ENCODE measurements at places on chromosomes 6 and 20. TPM values are rescaled to one million over a fixed set of nuclear protein-coding genes. Genes with fewer than 3 reads are reported as not detected.

GRCh38 chr20:59604741-59605600, 631 bp downstream of the PHACTR3 start:
- peaks cover 5% of the 10 kb centered on the region for H3K27me3 ChIP-seq
- no peak for DNase-seq
- peak overlapping the region; percentile 3 for H3K27ac ChIP-seq
- H3K4me3 ChIP-seq, result peak overlapping the region; percentile 49
- H3K4me1 ChIP-seq, result no peaks in the 10 kb centered on the region
- H3K36me3 ChIP-seq, result no peaks in the 10 kb centered on the region

DNA sequence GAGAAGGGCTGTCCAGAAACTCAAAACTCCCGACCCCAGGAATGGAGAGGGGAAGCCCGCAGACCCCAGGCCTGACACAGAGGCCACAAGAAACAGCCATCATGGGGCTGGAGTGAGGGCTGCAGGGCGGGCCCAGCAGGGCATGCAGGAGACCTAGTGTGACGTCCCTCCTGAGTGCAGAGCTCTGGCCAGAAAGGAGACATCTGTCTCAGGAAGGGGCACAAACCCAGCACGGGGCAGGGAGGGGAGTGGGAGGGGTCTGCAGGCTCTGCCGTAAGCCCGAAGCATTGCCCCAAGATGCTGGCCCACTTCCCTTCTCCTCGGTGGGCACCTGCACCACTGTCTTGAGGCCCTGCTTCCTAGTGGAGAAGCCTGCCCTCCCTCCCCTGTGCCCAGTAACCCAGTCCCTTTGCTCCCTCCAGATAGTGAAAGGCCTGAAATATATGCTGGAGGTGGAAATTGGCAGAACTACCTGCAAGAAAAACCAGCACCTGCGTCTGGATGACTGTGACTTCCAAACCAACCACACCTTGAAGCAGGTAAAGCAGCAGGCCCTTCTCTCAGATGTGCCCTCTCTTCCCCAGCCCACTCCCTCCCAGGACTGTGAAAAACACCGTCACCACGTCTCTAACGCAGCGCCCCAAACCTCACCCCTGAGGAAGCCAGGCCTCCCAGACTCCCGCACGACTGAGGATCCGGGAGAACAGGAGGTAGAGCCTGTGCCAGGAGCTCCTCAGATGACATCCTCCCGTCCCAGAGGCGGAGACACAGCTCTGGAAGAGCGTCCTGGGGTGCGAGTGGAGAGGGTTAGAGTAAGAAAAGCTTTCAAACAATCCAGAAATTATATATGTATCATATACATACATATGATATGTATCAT, 9.7 kb downstream of the CST7 start:
- H3K36me3 ChIP-seq, result peaks cover 35% of the 10 kb centered on the region
- no peak overlapping the region for H3K27ac ChIP-seq
- DNase-seq, result peak; percentile 51
- H3K27me3 ChIP-seq, result no peaks in the 10 kb centered on the region

DNA sequence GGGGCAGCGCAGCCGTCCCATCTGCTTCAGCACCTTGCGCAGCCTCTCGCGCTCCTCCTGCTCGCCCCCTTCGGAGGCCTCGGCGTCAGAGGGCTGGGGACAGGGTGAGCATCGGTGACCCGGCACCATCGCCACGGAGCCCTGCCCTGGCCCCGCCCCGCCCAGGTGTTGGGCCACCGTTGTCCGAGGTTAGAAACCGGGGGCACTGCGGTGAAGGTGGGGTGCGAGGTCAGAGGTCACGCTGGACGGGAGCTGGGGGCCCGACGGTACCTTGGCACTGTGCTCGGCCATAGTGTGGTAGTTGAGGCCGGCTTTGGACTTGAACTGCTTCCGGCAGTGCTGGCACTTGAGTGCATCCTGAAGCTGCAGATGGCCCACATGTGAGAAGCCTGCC, 6.4 kb downstream of the ZNF512B start:
- DNase-seq, result no peak
- peaks cover 4% of the 10 kb centered on the region for H3K4me1 ChIP-seq
- H3K27ac ChIP-seq, result no peak overlapping the region

Gene PSMB9
- total RNA-seq, result 10.9 TPM

Gene DNMT3B
- total RNA-seq, result 0.24 TPM

Gene PROKR2
- not detected for total RNA-seq

DNA sequence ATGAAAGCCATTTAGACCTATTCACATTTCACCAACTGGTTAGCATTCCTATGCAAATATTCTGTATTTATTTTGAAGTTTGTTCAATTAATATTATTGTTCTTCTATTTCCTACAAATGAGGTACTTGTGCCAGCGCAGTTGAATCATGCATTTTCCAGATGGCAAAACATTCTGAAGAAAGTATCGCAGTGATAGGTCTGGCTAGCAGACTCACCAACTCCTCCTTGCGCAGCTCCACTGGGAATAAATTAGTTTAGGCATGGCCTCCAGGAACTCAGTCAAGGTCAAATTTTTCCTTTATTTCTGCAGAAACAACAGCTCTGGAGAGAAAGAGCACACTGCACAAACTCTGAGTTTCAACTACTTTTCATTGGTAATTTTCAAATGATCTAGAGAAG, 437.7 kb downstream of the COL12A1 start:
- no peaks in the 10 kb centered on the region for H3K36me3 ChIP-seq
- no peaks in the 10 kb centered on the region for H3K27me3 ChIP-seq
- no peaks in the 10 kb centered on the region for H3K4me1 ChIP-seq
- no peak for DNase-seq

Gene RAET1L
- not detected for total RNA-seq

DNA sequence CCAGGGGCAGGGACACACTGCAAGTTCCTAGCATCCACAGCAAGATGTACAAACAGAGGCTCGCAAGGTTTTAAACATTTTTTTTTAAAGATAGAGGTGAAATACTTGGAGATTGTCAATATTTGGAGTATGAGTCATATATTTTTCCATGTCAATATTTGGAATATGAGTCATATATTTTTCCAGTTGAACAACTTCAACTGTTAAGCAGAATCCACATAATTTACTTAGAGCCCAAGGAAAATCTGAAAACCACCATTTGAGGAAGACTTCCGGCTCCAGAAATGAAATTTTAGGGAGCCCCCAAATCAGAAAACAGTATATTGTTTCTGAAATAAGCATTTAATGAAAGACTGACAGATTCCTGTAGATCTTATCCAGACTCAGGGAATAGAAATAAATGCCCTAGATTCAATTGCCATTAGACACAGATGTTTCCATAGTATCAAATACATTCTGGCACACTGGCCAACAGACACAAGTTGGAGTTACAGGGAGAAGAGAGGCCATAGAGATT, 51.6 kb upstream of the FAM184A start:
- H3K36me3 ChIP-seq, result no peaks in the 10 kb centered on the region
- DNase-seq, result no peak
- no peak overlapping the region for H3K27ac ChIP-seq
- H3K4me3 ChIP-seq, result no peak overlapping the region
- no peaks in the 10 kb centered on the region for H3K27me3 ChIP-seq

DNA sequence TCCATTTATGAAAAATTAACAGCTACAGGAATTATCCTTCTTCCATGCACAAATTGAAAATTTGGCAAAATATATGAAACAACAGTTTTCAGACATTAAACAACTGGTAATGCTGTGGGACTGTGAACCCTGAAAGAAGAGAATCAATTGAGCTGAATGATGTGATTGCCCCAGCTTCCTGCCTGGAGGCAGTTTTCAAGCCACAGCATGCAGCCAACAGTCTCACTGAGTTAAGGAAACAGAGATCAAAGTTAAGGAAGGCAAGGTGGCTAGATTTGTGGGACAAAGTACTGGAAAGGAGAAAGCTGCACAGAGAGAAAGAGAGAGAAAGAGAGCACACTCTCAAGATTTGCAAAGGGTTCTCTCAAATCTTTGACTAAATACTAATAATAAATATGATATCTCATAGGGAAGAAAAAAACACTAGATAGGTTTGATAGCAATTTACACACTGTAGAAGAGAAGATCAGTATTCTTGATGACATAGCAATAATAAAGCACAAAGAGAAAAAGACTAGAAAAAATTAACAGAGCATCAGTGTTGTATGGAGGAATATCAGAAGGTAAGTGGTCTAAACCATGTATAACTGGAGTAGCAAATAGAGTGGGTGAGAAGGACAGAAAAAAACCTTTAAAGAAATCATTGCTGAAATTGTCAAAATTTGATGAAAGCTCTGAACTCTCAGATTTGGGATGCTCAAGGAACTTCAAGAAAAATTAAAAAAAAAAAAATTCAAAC, 70.1 kb upstream of the CNKSR3 start:
- DNase-seq, result no peak
- no peaks in the 10 kb centered on the region for H3K27me3 ChIP-seq
- H3K27ac ChIP-seq, result no peak overlapping the region
- H3K4me3 ChIP-seq, result no peak overlapping the region

Gene PTPRT
- total RNA-seq, result 0.35 TPM

DNA sequence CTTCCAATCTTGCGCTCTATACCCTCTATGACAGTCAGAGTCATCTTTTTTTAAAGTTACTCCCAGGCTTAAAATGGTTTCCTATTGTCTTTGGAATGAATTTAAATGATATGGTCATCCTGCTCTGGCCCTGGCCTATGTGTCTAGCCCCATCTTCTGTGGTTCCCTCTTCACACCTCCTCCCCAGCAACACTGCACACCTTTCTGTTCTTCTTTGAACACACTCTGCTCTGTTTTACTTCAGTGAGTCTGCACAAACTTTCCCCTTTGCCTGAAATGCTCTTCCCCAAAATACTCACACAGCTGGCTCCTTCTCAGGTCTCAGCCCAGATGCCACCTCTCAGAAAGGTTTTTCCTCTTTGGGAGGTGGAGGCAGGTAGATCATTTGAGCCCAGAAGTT, 132.7 kb downstream of the FYN start:
- no peak for DNase-seq
- no peak overlapping the region for H3K4me3 ChIP-seq
- no peaks in the 10 kb centered on the region for H3K4me1 ChIP-seq
- H3K27me3 ChIP-seq, result no peaks in the 10 kb centered on the region
- H3K36me3 ChIP-seq, result no peaks in the 10 kb centered on the region
- no peak overlapping the region for H3K27ac ChIP-seq

Gene ARFGAP1
- 19.1 TPM for total RNA-seq

- DNase-seq, result no peak
- no peaks in the 10 kb centered on the region for H3K36me3 ChIP-seq
- no peaks in the 10 kb centered on the region for H3K4me1 ChIP-seq
- H3K4me3 ChIP-seq, result no peak overlapping the region
- H3K27ac ChIP-seq, result no peak overlapping the region
Observed at GRCh38 chr6:14286144-14286543, 168.6 kb downstream of the CD83 start.

DNA sequence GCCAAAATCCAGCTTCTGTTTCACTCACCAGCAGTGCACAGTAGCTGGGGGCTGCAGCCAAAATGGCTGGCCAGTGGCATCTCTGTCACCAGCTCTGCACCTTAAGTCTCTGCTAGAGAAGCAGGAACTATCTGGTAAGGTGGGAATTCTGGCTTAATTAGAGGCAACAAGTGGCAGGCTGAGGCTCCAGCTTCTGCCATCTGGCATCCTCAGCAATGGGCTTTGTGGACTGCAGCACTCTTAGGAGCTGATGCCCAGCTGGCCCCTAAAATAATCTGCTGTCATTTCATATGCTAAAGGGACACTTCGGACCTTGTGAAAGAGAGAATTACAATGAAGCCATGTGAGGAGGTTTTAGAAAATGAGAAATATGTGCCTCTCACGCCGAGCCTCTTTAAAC, 4.6 kb upstream of the CLDN20 start:
- H3K4me3 ChIP-seq, result no peak overlapping the region
- H3K36me3 ChIP-seq, result peaks cover 28% of the 10 kb centered on the region
- H3K27me3 ChIP-seq, result no peaks in the 10 kb centered on the region
- no peak for DNase-seq

DNA sequence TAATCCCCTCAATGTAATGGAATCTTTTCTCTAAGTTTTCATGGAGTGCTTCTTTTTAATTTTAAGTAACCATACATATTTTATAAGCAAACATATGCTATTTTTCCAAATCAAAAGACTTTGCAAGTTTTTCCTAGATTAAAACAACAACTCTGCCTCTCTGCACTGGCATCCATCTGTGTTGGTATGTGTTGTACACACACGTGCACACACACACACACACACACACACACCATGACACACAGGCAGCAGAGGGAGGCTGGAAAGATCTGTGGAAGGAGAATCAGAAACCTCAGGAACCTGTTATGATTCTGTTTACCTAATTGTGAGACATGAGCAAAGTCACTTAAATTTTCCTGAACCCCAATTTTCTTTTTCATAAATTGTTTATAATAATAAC, 295.0 kb upstream of the PRDM1 start:
- DNase-seq, result no peak
- H3K36me3 ChIP-seq, result no peaks in the 10 kb centered on the region
- H3K4me3 ChIP-seq, result no peak overlapping the region
- no peaks in the 10 kb centered on the region for H3K4me1 ChIP-seq

Gene HCK
- 9.2 TPM for total RNA-seq

DNA sequence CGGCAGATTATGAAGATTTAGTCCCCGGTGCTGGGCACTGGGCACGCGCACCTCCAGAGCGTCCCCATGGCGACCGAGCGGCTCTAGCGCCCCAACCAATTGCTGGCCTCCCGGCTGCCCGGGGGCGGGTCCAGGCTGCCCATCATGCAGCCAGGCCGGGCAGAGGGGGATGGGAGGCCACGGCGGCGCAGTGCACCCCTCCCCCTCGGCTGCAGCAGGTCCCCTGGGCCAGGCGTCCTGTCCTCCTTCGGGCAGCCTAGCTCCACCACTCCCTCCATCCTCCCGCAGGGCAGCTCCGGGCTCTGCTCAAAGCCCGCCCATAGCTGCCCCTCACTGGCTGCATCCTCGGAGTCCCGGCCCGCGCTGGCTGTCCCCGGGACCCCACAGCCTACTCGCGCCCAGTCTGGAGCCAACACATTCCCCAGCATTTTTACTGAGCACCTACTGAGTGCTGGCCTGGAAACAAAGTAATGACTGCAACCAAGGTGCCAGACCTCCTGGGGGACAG, 99.4 kb downstream of the ASXL1 start:
- H3K36me3 ChIP-seq, result peaks cover 12% of the 10 kb centered on the region
- no peak for DNase-seq

- H3K36me3 ChIP-seq, result peaks cover 10% of the 10 kb centered on the region
- no peaks in the 10 kb centered on the region for H3K4me1 ChIP-seq
- no peaks in the 10 kb centered on the region for H3K27me3 ChIP-seq
- H3K27ac ChIP-seq, result peak overlapping the region; percentile 95
- DNase-seq, result peak; percentile 71
Observed at GRCh38 chr20:23350904-23351838, 580 bp downstream of the NXT1 start.

GRCh38 chr6:87925373-87926060, 122.1 kb upstream of the SPACA1 start:
- no peaks in the 10 kb centered on the region for H3K36me3 ChIP-seq
- H3K27ac ChIP-seq, result no peak overlapping the region
- H3K27me3 ChIP-seq, result no peaks in the 10 kb centered on the region
- H3K4me3 ChIP-seq, result no peak overlapping the region
- DNase-seq, result no peak

DNA sequence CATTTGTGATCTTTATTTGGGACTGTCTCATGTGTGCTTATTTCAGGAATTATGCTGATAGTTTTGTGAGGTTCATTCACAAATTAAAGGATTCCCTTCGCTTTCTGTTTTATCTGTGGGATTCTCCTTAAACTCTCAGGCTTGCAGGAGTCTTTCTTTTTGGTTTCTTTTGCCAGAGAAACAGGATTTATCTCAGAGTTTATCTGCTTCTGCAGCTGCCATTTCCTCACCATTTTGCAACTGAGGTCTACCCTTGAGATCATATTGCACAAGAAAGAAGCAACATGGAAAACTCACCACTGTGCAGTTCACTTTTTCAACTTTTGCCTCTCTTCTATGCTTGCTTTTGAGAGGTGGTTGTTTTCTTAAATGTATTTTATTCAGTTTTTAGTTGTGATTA, 201.0 kb downstream of the PRL start:
- no peak for DNase-seq
- H3K27me3 ChIP-seq, result no peaks in the 10 kb centered on the region
- H3K4me1 ChIP-seq, result no peaks in the 10 kb centered on the region
- H3K4me3 ChIP-seq, result no peak overlapping the region
- no peaks in the 10 kb centered on the region for H3K36me3 ChIP-seq

Data from right atrium auricular region (tissue), 2 donors.